ENCODE measurements at places on chromosomes 2 and 18. TPM values are rescaled to one million over a fixed set of nuclear protein-coding genes. Genes with fewer than 3 reads are reported as not detected.
A peak's percentile ranks its signal among the peaks of the same experiment; 100 is the strongest.

Gene SLC38A11
- polyA plus RNA-seq = 5.3 TPM

Gene ITGB6
- polyA plus RNA-seq = 13.9 TPM

Gene TM4SF20
- polyA plus RNA-seq = 0.16 TPM

Gene MYCN
- polyA plus RNA-seq = 33.7 TPM

GRCh38 chr18:13494871-13495445 lies 231.4 kb downstream of the FAM210A start:
- no peak for DNase-seq

GRCh38 chr2:241126771-241127202 lies 22.5 kb downstream of the PASK start:
- no peak for DNase-seq

- DNase-seq = no peak
Measured at GRCh38 chr2:133497270-133497893, 70.9 kb downstream of the NCKAP5 start.

DNA sequence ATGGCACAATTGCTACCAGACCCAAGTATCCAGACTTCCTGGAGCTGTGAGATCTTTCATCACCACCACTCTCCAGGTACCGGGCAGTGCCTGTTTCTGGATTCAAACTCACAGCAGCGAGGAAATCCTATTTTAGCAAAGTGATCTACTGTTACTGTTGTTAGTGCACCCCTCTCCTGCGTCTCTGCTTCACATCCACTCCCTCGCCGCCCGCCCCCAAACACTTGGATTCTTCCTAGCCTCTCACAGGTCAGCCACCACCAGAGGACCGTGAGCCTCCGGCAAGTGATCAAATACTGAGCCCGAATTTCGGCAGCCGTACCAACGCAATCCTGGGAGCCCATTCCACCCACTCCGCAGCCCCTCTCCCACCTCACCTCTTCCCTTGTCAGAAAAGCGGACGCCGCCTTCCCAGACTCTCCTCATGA lies 519 bp downstream of the METTL4 start:
- peak; percentile 72 for DNase-seq

DNA sequence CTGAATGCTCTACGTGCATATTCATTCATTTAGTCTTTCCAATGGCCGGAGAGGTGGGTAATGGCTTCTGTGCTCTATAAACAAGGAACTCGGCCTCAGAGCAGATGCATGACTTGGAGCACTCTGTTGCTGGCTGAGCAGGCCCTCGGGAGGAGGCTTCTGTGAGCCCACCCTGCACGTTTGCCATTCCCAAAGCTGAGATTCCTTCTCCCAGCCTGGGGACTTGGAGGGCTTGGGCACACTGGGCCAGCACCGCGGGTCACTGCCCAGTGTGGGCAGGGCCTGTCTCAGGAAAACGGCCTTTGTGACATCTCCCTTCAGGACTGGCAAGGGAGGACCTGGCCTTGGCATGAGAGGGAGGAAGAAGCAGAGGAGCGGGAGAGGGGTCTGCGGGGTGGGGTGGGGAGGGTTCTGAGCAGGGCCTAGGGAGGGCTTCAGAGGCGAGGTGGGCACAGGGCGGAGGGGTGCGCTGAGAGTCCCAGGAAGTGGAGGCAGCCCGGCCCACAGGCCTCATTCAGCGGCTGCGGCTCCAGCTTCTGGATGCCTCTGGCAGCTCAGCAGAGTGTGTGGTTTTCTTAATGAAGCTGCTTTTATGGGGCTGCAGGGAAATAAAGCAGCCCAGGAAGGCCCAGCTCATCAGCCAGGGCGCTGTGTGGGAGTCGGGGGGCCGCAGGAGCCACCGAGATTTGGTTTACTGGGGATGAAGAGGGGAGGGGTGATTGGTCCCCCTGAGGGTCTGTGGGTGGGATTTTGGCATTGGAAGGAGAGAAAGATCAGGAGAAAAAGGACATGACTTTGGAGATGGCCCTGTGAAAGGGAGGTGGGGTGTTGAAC lies 51.7 kb upstream of the OTOF start:
- DNase-seq = no peak

DNA sequence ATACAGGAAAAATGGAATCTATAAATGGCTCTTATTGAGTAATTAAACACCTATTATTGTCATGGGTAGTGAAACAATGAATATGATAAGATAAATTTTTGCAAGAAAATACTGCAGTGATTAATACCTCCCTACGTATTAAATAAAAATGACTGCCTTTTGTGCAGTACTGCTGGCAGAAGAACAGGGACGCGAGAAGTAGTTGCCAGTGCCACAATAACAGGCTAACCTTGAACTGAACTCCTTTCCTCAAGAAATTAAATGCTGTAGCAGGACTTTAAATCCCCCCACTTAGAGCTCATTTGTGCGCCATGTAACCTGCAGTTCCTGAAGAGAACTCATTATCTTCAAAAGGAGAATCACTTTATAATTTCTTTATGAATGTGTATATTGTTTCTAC lies 24.6 kb downstream of the FIGN start:
- no peak for DNase-seq

DNA sequence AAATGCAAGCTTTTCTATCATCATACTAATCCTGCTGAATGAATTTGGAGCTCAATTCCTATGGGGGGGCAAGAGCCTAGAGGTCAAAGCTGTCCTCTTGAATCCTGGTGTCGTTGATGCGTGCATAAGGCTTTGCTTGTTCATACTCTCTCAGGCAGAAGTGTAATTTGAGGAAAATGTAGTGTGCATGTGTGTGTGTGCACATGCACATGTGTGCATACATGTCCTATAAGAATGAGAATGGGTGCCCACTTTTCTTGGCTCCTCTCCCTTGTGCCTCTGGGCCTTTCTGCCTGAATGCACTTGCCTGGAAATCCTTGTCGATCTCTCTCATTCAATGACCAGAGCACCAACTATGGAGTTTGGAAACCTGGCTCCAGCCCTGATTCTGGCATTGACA lies 28.5 kb upstream of the C18orf32 start:
- DNase-seq = no peak

DNA sequence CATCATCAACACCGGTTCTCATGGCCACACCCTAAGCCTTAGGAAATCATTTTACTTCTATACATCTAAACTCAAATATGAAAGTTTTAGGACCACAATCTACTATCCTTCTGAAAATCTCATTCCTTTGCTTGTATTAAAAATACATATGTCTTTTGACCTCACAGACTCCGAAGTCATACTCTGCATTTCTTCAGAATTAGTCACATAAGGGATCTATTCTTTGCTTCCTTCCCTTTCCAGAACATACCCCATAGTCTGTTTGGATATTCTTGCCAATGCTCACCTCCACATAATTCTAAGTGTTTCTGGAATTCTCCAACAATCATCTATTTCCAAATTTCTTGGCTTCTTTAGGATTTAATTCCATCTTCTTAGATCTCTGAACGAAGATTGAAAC lies 14.2 kb upstream of the DSG1 start:
- no peak for DNase-seq

DNA sequence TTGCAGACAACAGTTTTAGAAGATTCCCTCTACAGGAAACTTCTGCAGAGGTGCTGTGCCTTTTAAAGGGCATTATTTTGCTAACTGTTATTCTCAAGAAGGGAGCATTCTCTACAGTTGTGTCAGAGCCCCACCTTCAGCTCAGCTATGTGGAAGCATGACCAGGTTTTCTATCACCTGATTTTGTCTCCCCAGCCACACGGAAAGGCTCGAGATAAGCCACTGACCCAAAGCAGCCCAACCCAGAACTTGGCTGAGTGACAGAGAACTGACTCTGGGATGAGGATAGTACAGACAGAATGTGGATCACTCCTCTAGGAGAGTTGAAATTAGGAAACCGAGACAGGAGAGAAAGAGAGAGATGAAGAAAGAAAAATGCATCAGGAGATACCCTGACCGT lies 10.7 kb downstream of the COL4A4 start:
- DNase-seq = no peak

GRCh38 chr18:61833387-61833786 lies 59.4 kb downstream of the RNF152 start:
- no peak for DNase-seq

All from renal pelvis (tissue), 12 donors.